ENCODE measurements at places on chromosomes 12 and 14.

DNA sequence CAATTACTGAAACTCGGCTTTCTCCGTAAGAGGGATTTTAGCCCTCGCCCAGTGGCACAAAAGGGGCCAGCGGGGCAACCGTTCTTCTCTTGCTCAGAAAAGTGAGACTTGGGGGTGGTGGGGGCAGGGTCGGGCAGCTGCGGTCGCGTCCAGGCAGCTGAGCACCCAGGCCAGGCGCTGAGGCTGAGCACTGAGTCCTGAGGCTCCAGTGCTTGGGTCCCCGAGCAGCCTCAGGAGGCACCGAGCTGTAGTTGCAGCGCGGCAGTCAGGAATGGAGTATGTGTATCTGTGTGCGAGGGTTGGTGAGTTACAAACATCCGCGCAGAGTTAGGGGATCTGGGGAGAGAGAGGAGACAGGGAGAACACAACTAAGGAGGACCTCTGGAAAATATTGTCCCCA, 4.1 kb upstream of the HOXC6 start:
- DNase-seq = no peak

- DNase-seq = no peak
Measured at GRCh38 chr12:64672925-64673409, 62.7 kb downstream of the RASSF3 start.

DNA sequence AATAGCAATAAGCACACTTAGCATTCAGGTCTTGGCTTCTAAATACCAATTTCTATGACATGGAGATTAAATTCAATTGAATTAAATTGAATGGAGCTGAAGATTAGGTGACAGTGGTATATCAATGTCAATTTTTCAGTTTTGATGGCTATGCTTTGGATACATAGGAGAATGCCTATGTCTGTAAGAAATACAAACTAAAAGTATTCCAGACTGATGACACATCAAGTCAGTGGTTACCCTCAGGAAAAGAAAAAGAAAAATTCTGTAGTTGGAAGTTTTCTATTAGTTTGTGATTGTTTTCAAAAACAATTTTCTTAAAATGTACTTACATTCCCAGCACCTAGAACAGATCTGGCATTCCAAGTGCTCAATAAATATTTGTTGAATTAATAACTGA, 4.9 kb upstream of the DCAF4 start:
- no peak for DNase-seq

GRCh38 chr12:110744601-110745264, 2.0 kb upstream of the PPP1CC start:
- DNase-seq = no peak

GRCh38 chr12:58847901-58848600, 72.3 kb downstream of the LRIG3 start:
- no peak for DNase-seq

- no peak for DNase-seq
Measured at GRCh38 chr14:89921346-89921745, 33.2 kb downstream of the EFCAB11 start.

GRCh38 chr14:23569443-23570151, 2.0 kb upstream of the AP1G2 start:
- DNase-seq = no peak

GRCh38 chr12:29164477-29165393, 15.7 kb downstream of the FAR2 start:
- no peak for DNase-seq

DNA sequence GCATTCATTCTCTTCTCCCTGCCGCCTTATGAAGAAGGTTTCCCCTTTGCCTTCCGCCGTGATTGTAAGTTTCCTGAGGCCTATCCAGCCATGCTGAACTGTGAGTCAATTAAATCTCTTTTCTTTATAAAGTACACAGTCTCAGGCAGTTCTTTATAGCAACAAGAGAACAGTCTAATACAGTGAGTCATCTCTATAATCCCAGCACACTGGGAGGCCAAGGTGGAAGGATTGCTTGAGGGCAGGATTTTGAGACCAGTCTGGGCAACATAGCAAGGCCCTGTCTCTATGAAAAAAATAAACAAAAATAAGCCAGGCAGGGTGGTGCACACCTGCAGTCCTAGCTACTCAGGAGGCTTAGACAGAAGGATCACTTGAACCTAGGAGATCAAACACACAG, 259.9 kb downstream of the CEP128 start:
- DNase-seq = no peak

DNA sequence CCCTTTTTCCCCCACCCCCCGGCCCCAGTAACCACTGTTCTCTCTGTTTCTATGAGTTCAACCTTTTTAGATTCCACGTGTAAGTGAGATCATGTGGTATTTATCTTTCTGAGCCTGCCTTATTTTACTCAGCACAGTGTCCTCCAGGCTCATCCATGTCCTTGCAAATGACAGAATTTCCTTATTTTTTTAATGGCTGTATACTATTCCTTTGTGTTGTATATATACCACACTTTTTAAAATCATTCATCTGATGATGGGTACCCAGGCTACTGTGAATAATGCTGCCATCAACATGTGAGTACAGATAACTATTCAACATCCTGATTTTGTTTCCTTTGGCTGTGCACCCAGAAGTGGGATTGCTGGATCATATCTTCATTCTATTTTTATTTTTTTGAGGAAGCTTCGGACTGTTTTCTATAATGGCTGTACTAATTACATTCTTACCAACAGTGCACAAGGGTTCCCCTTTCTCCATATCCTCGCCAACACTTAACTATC, 54.7 kb downstream of the DDX51 start:
- no peak for DNase-seq

DNA sequence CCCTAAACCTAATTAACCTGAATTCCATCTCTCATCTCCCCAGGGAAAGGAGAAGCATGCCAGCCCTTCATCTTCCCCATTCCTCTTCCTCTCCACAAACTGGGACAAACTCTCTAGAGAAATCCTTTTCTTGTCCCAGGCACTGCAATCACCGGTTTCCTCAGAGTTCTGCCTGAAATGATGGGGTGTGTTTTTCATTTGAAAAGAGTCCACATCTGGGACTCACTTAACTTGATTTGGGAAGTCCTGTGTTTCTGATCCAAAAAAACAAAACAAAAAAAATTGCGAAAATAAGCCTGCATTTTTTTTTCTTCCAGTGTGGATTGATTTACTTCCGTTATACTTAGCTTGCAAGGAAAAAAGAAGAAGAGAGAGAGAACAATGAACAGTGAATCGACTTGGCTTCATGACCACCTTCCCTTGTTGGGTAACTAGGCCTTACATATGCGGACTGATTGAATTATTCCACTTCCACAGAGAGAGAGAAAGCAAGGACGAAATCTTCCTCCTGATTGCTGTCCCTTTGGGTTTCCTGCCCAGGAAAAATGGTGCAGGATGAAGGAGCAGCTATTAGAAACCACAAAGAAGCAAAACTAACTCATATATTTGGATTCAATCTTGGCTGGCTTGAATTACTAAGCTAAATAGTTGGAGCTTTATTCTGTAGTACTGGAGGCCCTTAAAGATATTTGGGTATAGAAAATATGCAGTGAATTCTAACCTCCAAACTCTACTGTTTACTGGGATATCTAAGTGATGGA, 506.2 kb upstream of the TBX3 start:
- no peak for DNase-seq

DNA sequence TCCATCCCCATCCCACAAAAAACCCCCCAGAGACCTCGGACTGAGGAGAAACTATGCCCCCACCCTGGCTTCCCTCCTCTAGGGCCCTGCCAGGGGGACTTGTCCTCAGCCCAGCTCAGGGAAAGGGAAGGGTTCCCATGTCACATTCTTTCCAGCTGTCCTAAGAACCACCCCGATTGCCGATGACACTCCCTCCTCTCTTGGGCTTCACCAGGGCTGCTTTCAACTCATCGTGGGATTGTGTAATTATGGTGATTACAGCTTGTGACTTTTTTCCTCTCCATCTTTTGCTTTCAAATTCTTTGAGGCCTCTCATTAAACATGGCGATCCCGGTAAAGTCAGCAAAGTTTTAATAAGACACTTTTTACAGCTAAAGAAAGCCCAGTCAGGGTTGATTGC, 344.0 kb downstream of the DPF3 start:
- DNase-seq = no peak

GRCh38 chr12:98018836-98019235, 496.6 kb upstream of the TMPO start:
- no peak for DNase-seq

DNA sequence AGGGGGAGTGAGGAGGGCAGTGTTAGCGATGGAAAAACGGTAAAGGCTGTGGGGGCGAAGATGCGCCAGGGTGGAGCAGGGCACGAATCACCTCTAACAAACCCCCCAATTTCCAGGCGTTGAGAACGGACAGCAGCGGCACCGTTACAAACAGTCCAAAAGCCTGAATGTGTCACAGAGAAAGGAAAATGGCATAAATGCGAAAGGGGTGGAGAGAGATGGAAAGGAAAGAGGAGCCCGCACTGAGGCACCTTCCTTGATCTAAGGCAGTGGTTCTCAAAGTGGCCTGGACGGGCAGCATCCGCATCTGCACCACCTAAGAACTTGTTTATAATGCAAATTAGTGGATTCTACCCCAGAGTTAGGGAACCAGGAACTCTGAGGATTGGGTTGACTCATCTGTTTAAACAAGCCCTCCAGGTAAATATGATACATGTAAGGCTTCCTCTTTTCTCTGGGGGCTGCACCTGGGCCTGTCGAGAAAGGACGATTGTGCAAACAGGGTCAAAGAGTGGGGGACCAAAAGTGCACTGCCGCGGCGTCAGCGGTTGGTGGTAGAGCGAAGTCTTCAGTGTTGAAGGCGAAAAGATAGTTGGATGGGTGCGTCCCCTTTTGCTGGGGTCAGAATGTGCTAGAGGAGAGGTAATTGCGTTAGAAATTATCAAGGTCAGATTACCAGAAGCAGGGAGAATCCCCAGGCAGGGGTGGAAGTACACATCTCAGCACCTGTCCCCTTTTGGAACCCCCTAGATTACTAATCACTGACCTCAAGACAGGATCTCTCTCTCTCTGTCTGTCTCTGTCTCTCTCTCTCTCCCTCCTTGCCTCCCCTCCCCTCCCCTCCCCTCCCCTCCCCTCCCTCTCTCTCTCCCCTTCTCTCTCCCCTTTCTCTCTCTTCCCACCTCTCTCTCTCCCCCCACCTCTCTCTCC, 1.3 kb upstream of the KCNH5 start:
- DNase-seq = no peak

DNA sequence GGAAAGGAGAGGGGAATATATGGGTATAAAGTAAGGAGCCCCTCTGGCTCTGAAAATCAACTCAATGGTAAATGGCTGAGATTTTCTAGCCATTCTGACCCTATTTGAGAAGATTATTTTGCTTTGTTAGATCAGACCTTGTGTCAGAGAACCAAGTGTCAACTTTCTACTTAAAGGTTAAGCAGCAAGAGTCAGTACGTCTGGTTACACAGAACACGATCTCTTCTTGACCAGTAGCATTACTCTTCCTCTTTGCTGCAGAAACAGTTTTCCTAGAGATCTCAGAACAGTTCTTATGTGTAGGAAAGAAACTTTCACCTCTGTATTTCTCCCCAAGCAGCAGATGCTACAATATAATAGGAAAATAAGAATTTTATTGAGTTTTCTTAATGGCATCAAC, 47.4 kb upstream of the BTG1 start:
- DNase-seq = no peak

DNA sequence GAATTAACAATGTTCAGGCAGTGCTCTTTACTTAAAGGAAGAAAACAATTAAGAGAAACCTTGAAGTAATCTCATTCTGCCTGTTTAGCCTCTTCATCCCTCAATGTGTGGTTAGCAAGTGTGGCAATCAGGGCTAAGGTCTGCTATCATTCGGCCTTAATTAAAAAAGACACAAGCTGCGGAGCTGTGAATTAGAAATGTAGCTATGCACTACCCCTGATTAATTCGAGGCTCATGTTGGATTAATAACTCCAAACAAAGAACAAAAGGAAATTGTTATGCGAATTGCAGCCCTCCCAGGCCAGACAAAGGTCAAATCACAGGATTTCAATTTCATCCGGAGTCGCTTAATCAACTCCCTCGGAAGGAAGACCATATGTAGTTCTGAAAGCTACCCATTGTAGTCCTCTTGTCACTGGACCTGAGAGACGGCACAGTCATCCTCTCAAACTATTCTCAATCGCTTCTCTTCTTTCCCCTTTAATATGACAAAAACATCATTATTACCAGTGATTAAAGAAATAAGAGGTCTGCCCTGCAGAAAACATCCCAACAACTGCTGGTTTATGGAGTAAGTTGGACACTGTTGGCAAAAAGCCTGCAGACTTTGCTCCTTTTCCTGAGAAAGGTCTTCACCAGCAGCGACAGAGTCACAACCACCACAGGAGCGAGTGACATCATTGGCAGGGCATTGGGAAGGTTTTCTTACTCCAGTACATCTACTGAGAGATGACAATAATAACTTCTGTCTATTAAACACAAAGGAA, 71.1 kb upstream of the SOX5 start:
- DNase-seq = no peak

- peak; percentile 28 for DNase-seq
Measured at GRCh38 chr12:1634590-1635191, 5.7 kb downstream of the WNT5B start.
